ENCODE measurements at places on chromosomes 3 and 15. TPM values are rescaled to one million over a fixed set of nuclear protein-coding genes. Genes with fewer than 3 reads are reported as not detected.
A peak's percentile ranks its signal among the peaks of the same experiment; 100 is the strongest.

KIF23 gene
- total RNA-seq = 1.9 TPM

- no peak overlapping the region for H3K4me3 ChIP-seq
- H3K27ac ChIP-seq = no peak overlapping the region
- no peaks in the 10 kb centered on the region for H3K27me3 ChIP-seq
- H3K4me1 ChIP-seq = peaks cover 20% of the 10 kb centered on the region
- no peak for DNase-seq
Measured at GRCh38 chr15:31403606-31404005, 77.0 kb downstream of the KLF13 start.

POLQ gene
- total RNA-seq = 0.66 TPM

GRCh38 chr15:28913171-28913765, 27.5 kb downstream of the APBA2 start:
- no peaks in the 10 kb centered on the region for H3K27me3 ChIP-seq
- no peak overlapping the region for H3K27ac ChIP-seq
- no peak overlapping the region for H3K4me3 ChIP-seq
- H3K36me3 ChIP-seq = no peaks in the 10 kb centered on the region
- peaks cover 19% of the 10 kb centered on the region for H3K4me1 ChIP-seq

DNA sequence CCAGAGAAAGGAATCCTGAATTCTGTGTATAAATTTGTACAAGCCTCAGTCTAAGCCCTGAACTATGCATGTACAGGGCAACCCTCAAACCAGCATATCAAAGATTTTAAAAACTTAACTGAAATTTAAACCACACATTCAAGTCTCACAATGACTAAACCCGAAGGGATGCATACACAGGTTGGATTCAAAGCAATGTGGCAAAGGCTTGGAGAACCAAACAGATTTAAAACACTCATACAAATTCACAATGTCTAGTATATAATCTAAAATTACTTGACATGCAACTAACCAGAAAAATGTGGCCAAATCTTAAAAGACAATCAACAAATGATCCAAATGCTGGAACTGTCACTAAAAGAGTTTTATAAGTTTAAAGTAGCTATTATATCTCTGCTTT, 36.4 kb downstream of the CEP152 start:
- peaks cover 15% of the 10 kb centered on the region for H3K36me3 ChIP-seq
- DNase-seq = no peak
- H3K4me3 ChIP-seq = no peak overlapping the region
- no peaks in the 10 kb centered on the region for H3K27me3 ChIP-seq

DNA sequence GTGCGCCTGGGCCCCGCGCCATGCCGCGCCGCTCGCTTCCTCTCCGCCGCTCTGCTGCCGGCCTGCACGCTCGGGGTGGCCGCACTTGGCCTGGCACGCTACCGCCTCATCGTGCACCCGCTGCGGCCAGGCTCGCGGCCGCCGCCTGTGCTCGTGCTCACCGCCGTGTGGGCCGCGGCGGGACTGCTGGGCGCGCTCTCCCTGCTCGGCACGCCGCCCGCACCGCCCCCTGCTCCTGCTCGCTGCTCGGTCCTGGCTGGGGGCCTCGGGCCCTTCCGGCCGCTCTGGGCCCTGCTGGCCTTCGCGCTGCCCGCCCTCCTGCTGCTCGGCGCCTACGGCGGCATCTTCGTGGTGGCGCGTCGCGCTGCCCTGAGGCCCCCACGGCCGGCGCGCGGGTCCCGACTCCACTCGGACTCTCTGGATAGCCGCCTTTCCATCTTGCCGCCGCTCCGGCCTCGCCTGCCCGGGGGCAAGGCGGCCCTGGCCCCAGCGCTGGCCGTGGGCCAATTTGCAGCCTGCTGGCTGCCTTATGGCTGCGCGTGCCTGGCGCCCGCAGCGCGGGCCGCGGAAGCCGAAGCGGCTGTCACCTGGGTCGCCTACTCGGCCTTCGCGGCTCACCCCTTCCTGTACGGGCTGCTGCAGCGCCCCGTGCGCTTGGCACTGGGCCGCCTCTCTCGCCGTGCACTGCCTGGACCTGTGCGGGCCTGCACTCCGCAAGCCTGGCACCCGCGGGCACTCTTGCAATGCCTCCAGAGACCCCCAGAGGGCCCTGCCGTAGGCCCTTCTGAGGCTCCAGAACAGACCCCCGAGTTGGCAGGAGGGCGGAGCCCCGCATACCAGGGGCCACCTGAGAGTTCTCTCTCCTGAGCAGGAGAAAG, 951 bp downstream of the GPR62 start:
- DNase-seq = peak; percentile 57
- H3K27me3 ChIP-seq = peaks cover 24% of the 10 kb centered on the region
- no peaks in the 10 kb centered on the region for H3K36me3 ChIP-seq
- H3K27ac ChIP-seq = no peak overlapping the region

NR2E3 gene
- total RNA-seq = not detected

DNA sequence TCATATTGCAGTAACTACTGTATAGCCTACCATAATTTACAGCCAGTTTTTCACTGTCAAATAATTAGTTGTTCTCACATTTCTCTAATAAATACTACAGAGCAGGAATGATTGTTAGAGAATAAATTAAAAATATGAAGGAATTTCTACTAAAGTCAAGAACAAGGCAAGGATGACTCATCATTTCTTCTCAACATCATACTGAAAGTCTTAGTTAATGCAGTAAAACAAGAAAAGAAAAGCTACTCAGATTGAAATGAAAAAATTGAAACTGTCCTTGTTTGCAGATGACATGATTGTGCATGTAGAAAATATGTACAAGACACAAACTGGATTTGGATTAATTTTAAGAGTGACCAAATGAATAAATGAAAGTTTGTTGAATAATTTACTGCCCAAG, 608.2 kb downstream of the NSUN3 start:
- DNase-seq = no peak
- H3K27ac ChIP-seq = no peak overlapping the region
- no peaks in the 10 kb centered on the region for H3K27me3 ChIP-seq
- H3K4me1 ChIP-seq = no peaks in the 10 kb centered on the region
- no peak overlapping the region for H3K4me3 ChIP-seq

GRCh38 chr3:21839592-21839991, 88.6 kb upstream of the ZNF385D start:
- H3K27ac ChIP-seq = no peak overlapping the region
- H3K4me1 ChIP-seq = no peaks in the 10 kb centered on the region
- no peak overlapping the region for H3K4me3 ChIP-seq
- H3K27me3 ChIP-seq = no peaks in the 10 kb centered on the region

- H3K36me3 ChIP-seq = no peaks in the 10 kb centered on the region
- H3K4me1 ChIP-seq = no peaks in the 10 kb centered on the region
- H3K27me3 ChIP-seq = peaks cover 2% of the 10 kb centered on the region
- no peak for DNase-seq
Measured at GRCh38 chr15:70643106-70643782, 120.1 kb downstream of the UACA start.

TRPM7 gene
- total RNA-seq = 54.4 TPM

GABRA5 gene
- total RNA-seq = not detected

DNA sequence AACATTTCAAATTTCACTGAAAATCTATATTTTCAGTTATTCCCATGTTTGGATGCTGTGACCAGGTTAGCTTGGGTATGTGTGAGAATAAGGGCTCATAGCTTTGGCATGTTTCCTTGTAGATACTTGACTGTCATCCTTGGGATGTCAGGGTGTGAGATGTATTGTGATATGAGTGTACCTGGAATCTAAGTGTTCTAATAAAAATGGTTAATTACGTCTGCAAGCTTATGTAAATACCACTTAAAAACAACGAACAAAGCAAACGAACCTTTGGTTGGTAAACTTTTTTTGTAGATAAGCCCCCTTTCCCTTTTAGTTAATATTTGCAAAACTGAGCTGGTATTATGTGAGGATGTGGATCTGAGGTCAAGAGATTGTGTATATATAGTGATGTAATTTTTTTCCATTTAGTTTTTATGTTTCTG, 63.5 kb downstream of the FNDC3B start:
- peak overlapping the region; percentile 65 for H3K27ac ChIP-seq
- H3K27me3 ChIP-seq = no peaks in the 10 kb centered on the region
- no peak for DNase-seq
- H3K4me3 ChIP-seq = no peak overlapping the region
- no peaks in the 10 kb centered on the region for H3K36me3 ChIP-seq
- H3K4me1 ChIP-seq = peaks cover 42% of the 10 kb centered on the region

DNA sequence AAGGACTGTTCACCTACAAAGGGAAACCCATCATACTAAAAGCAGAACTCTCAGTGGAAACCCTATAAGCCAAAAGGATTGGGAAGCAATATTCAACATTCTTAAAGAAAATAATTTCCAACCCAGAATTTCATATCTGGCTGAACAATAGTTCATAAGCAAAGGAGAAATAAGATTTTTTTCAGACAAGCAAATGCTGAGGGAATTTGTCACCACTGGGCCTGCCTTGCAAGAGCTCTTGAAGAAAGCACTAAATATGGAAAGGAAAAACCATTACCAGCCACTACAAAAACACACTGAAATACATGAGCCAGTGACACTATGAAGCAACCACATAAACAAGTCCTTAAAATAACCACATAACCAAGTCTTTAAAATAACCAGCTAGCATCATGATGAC, 28.9 kb upstream of the DCBLD2 start:
- no peaks in the 10 kb centered on the region for H3K36me3 ChIP-seq
- H3K4me3 ChIP-seq = no peak overlapping the region
- no peak for DNase-seq
- no peak overlapping the region for H3K27ac ChIP-seq

GRCh38 chr3:127015282-127016042, 32.5 kb downstream of the PLXNA1 start:
- H3K27ac ChIP-seq = no peak overlapping the region
- no peak for DNase-seq
- H3K4me1 ChIP-seq = no peaks in the 10 kb centered on the region
- no peak overlapping the region for H3K4me3 ChIP-seq

GRCh38 chr3:43246976-43247375, 39.4 kb upstream of the SNRK start:
- H3K36me3 ChIP-seq = no peaks in the 10 kb centered on the region
- DNase-seq = no peak
- H3K4me1 ChIP-seq = peaks cover 28% of the 10 kb centered on the region
- H3K27ac ChIP-seq = peak overlapping the region; percentile 2

PHLDB2 gene
- total RNA-seq = 63.3 TPM

PLSCR5 gene
- not detected for total RNA-seq

- no peaks in the 10 kb centered on the region for H3K36me3 ChIP-seq
- no peaks in the 10 kb centered on the region for H3K27me3 ChIP-seq
- no peak overlapping the region for H3K27ac ChIP-seq
- H3K4me3 ChIP-seq = no peak overlapping the region
Measured at GRCh38 chr3:133081016-133081415, 42.8 kb downstream of the TMEM108 start.

CYP11A1 gene
- 5.1 TPM for total RNA-seq

DNA sequence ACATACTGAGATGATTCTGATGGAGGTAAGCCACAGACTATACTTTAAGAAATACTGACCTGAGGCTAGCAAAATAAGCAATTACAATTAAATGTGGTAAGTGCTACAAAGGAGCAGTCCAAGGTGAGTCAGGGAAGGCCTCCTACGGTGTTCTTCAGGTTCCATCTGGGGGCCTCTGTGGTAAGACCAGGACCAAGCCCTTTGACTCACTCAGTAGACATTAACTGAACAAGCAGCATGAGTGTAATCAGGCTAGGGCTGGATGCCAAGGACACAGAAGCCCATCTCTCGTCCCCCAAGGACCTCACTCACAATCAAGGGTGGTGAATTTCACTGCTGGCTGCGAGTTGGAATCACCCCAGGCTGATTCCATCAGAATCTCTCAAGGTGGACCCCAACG, 37.3 kb downstream of the DZIP1L start:
- H3K4me3 ChIP-seq = no peak overlapping the region
- no peaks in the 10 kb centered on the region for H3K27me3 ChIP-seq
- DNase-seq = no peak
- H3K27ac ChIP-seq = no peak overlapping the region
- H3K4me1 ChIP-seq = no peaks in the 10 kb centered on the region

RLBP1 gene
- not detected for total RNA-seq

GRCh38 chr3:339351-339750, 142.8 kb downstream of the CHL1 start:
- no peaks in the 10 kb centered on the region for H3K36me3 ChIP-seq
- H3K27me3 ChIP-seq = no peaks in the 10 kb centered on the region
- H3K4me3 ChIP-seq = no peak overlapping the region
- no peaks in the 10 kb centered on the region for H3K4me1 ChIP-seq

- peak overlapping the region; percentile 30 for H3K4me3 ChIP-seq
- peaks cover 12% of the 10 kb centered on the region for H3K4me1 ChIP-seq
- DNase-seq = peak; percentile 37
- H3K36me3 ChIP-seq = no peaks in the 10 kb centered on the region
- H3K27ac ChIP-seq = no peak overlapping the region
Measured at GRCh38 chr15:51751697-51752683, 593 bp downstream of the TMOD2 start.

GRCh38 chr3:99541181-99541580, 97.2 kb upstream of the COL8A1 start:
- H3K36me3 ChIP-seq = no peaks in the 10 kb centered on the region
- no peak for DNase-seq
- H3K4me3 ChIP-seq = no peak overlapping the region
- H3K27me3 ChIP-seq = no peaks in the 10 kb centered on the region

GRCh38 chr3:18438586-18438985, 13.4 kb upstream of the SATB1 start:
- H3K27me3 ChIP-seq = no peaks in the 10 kb centered on the region
- DNase-seq = peak; percentile 20
- H3K36me3 ChIP-seq = no peaks in the 10 kb centered on the region
- H3K4me3 ChIP-seq = peak overlapping the region; percentile 11

COLQ gene
- 37.7 TPM for total RNA-seq

GRCh38 chr3:105800320-105800719, 68.5 kb downstream of the CBLB start:
- peaks cover 16% of the 10 kb centered on the region for H3K4me1 ChIP-seq
- H3K27me3 ChIP-seq = no peaks in the 10 kb centered on the region
- no peak for DNase-seq
- H3K27ac ChIP-seq = no peak overlapping the region
- H3K4me3 ChIP-seq = no peak overlapping the region

CDC25A gene
- 0.72 TPM for total RNA-seq

DNA sequence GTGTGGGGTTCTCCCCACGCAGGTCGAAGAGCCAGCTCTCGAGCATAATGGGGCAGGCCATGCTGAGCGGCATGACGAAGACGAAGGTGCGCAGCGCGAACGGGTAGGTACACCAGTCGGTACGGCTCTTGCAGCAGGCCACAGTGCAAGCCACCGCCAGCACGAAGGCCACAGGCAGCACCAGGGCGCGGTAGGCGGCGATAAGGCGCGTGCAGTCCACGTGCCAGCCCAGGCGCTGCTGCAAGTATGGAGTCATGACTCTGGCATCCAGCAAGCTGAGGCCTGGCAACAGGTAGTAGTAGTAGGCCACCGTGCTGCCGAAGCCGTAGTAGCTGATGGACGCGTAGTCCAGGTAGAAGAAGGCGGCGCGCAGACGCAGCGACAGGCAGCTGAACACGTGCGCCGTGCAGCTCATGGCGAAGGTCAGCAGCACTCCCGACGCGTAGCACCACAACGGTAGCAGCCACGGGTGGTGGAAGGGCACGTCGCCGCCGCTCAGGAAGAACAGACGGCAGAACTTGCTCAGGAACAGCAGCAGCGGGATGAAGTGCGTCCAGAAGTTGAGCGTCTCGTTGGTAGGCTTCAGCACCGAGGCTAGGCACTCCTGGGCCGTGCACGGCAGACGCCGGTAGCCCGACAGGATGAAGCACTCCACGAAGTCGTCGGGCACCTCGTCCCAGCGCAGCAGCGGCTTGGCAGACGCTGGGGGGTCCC, 797 bp downstream of the PAQR9 start:
- peaks cover 8% of the 10 kb centered on the region for H3K4me1 ChIP-seq
- H3K4me3 ChIP-seq = no peak overlapping the region
- peaks cover 21% of the 10 kb centered on the region for H3K27me3 ChIP-seq
- no peak for DNase-seq
- no peaks in the 10 kb centered on the region for H3K36me3 ChIP-seq
- H3K27ac ChIP-seq = no peak overlapping the region

TRPC1 gene
- total RNA-seq = 1.4 TPM

Data from natural killer cell (primary cell).